HS-27A (cell line): ENCODE measurements at places on chromosomes 11 and 22.

DNA sequence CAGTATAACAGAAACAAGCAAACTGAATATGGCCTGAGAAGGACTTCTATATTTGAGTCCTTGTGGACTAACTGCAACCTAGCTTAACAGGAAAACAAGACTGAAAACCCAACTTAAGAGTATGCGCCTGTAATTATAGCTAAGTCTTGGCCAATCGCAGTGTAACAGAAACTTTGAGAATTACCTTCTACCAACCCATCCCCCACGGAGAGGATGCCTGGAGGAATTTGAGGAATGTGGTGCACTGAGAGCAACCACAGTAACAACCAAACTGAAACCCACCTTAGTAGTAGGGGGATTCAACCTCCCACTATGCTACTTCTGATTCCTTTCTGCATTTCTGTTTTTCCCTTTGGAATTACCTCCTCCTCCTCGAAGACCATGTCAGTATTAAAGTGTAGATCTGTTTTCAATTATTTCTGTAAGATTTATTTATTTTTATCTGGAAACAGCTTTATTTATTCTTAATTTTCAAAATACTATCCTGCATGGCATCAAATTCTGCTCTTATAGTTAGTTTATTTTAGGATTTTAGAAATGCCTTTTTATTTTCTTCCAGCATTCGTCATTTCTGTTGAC lies 393.6 kb downstream of the KCNA4 start:
- no peak for DNase-seq

- DNase-seq, result no peak
Measured at GRCh38 chr22:23532731-23533130, 47.4 kb downstream of the IGLL1 start.

DNA sequence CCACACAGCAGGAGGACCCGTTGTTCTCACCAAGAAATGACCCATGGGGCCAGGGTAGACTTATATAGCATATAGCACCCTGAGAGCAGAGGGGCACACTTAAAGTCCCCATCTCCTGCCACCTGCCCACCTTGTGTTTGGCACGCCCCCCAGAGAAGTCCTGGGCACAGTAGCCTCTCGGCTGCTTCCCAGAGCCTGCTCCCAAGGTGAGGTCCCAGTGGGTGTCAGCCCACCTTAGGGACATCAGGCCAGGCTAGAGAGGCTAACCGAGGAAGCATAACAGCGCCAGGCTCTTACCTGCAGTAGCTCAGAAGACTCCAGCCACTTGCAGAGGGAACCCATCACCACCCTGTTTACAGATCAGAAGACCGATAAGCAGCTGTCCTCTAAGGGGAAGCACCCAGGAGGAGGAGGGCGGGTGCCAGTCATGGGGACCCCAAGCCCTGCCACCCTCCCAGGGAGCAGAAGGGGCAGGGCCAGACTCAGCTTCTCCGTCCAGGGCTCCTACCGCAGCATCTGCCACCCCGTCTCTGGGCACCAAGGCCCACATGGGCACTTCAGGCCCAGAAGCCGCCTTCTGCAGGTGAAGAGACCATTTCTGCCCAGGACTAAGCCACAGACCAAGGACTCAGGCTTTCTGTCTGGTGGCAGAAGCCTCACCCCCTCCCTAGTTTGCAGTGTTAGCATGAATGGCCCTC lies 34.9 kb upstream of the HMOX1 start:
- DNase-seq, result no peak

DNA sequence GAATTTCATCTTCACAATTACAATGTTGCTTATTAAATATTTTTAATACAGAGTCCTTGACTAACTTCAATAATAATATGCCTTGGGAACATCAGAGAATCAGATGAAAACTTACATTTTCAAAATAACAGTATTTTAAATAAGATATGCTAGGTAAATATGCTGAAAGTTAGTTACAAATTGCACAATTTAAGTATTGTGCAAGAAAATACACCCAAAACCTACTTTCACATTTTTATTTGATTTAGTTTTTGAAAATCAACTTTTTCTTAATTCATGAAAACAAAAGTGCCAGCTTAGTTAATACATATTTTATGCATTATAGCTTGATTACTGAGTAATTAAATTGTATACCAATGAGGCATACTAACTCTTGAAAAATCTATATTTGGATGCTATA lies 76.8 kb downstream of the SOX6 start:
- no peak for DNase-seq
